Stromal cell of bone marrow (primary cell): ENCODE measurements at places on chromosomes 12 and 14.

GRCh38 chr12:124687917-124688316 lies 120.5 kb upstream of the NCOR2 start:
- DNase-seq: peak; percentile 26

DNA sequence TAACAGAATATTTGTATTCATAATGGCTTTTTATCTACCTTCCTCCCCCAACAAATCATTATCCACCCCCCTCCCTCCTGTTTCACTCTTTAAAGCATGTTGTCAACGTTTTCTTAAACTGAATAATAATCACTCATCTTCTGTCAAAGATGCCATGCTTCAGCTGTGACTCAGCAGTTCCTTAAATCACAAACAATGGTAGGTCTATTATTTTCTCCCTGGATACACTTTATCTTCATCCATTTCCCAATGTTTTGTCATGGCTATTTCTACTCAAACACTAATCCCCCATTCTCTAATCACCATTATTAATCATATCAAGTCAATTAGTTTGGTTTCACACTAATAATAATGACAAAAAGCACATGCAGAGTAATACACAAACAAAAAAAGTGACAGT lies 6.5 kb downstream of the CLEC12B start:
- no peak for DNase-seq

DNA sequence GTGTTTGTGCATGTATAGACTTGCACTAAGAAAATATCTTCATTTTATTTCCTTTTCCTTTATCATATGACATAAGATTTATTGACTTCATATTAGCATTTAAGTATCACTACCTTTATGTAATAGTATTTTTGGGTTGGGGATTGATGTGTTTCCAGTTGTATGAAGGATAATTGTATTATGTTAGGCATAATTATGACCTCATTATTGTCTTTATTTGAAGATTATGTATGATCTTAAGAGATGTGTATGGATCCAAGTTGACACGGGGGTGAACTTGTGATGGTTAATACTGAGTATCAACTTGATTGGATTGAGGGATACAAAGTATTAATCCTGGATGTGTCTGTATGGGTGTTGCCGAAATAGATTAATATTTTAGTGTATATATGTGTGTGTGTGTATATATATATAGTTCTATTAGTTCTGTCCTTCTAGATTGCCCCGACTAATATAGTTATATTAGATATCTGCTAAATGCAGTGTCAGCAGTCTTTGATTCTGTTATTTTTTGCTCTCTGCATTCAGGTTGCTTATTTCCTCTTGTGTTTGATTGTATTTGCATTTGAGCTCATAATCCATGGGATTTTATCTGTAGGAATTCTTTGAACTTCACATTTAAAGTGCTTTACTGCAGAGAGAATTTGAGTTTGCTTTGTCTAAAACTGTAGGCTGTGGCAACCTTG lies 211.0 kb downstream of the TMEM117 start:
- DNase-seq: no peak

- no peak for DNase-seq
Measured at GRCh38 chr12:14400599-14400998, 35.1 kb downstream of the ATF7IP start.

DNA sequence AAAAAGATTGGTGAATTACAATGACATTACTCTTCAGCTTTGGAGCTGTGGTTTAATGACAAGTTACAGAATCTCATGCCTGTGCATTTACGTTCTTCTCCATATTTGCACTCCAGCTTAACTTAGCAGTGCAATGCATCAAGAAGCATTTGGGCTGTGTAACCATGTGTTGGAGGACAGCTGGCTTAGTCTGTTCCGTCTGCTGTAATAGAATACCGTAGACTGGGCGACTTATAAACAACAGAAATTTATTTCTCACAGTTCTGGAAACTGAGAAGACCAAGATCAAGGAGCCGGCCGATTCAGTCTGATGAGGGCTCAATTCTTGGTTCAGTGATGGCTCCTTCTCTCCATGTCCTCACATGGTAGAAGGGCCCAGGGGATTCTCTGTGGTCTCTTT lies 943.5 kb downstream of the BCL11B start:
- no peak for DNase-seq

DNA sequence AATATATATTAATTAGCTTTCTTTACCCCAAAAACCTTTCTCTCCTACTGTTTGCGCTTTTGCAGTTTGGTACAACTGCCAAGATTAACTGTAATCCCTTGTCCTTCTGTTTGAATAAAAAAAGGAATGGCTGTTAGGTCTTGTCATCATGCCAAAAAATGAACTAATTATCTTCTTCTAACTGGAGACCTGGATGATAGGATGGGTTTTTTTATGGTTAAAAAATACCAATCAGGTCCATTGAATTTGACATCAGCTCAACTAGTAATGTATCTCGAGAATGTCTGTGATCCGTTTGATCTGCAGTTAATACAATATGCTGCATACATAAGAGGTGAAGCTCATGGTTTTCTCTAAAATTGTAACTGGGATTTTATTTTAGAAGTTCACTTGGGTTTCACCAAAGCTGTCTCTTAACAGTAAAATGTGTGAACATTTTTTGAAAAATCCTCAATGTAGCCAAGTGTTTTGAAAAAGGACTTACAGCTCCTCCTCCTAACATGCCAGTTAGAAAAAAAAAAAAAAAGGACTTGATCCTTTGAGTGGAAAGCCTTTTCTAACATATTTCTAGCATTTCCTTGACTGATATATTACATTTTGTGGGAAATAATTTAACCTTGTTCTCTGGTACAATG lies 96.8 kb downstream of the SRGAP1 start:
- DNase-seq: no peak

DNA sequence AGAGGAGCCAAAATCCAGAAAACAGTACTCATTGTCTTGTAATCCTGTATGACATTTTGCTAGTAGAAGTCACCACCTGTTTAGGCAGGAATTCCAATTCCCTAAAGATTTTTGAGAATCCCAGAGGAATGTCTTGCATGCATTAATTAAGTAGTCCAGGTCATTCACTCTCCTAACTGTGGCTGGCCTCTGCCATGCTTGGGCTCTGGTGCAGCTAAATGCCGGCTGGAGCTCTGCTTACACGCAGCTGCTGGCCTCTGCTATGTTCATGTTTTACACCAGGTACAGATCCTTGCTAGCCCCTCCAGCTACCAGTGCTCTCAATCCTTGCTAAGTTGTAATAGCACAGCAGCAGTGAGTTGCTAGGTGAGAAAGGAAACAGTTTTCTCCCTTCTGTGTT lies 16.3 kb upstream of the HIF1A start:
- no peak for DNase-seq
